Stimulated activated CD8-positive, alpha-beta memory T cell treated with anti-CD3 and anti-CD28 coated beads, Interleukin-15, amount 100 ng/mL, for 1 hour (primary cell): ENCODE measurements at places on chromosomes 1 and 21.

DNA sequence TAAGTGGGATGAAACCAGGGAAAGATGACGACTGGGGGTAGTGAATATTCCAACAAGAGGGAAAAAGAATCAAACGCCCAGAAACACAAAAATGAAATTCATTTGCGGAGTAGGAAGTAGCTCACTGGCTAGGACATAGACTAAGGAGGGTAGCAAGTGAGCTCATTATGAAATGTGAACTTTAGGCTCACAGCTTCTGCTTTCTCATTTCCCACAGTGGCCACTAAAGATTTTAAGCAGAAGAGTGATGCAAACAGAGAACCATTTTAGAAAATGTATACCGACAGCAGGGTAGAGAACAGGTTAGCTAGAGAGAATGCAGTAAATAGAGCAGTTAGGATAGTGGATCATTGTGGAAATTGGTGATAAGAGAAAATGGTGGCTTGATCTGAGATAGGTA is 3.5 kb downstream of the CD48 start:
- no peak for DNase-seq

GRCh38 chr1:113805639-113806038 is 6.6 kb downstream of the RSBN1 start:
- DNase-seq: no peak

- no peak for DNase-seq
Measured at GRCh38 chr1:30818568-30819243, 61.1 kb upstream of the LAPTM5 start.

DNA sequence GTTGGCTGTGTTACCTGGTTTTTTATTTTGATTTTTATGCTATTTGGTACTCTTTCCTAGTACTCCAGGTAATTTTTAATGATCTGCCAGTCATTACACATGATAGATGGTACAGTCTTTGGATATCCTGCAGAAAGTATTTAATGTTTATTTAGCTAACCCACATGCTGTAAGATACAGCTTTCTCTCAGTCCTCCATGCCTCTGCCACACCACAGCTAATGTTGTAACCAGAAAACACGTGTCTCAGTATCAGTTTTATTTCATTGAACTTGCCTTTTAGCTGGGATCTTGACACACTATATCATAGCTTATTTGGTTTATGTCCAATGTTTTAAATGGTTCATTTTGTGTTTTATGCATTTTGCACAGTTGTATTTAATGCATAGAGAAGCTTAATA is 1648.4 kb downstream of the KCNT2 start:
- DNase-seq: no peak

GRCh38 chr1:172054172-172054571 is 212.9 kb downstream of the DNM3 start:
- no peak for DNase-seq
